ENCODE measurements at places on chromosomes 4 and X. TPM values are rescaled to one million over a fixed set of nuclear protein-coding genes. Genes with fewer than 3 reads are reported as not detected.

GRCh38 chr4:82479562-82479961 is 49.2 kb downstream of the ENOPH1 start:
- DNase-seq: no peak

GRCh38 chr4:112213091-112213490 is 18.5 kb upstream of the AP1AR start:
- DNase-seq: no peak

DNA sequence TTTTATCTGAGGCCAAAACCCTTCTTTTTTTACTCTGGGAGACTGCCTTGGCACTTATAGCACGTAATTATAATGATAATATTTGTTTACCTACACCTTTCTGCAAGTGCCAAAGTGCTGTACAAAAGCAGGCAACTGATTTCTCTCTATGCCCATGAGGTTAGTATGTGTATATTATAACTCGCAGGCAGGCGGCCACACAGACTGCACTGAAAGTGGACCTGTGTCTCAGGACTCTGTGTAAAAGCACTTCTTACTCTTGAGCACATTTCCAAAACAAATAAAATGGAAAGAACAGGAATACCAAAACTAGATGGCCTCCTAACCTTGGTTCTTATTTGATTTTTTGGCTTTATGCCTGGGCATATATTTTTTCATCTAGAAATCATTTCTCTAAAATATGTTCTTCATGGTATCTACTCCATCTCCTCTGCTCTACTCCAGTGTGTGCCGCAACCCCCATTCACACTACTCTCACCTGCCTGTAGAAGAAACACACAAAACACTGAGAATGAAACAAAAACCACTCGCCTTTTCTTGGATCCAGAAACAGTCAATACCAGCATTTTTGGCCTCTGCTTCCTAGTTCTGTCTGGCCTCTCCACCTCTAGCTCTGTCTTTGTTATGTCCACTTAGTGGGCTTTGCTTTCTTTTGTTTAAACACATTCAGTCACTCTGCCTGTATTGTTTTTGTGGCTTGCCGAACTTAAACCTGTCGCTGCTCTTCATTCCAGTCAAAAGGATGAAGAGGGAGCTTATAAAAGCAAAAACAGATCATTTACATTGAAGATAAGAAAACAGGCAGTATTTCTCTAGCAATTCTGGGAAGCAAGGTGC is 934.5 kb upstream of the TENM3 start:
- no peak for DNase-seq

DNA sequence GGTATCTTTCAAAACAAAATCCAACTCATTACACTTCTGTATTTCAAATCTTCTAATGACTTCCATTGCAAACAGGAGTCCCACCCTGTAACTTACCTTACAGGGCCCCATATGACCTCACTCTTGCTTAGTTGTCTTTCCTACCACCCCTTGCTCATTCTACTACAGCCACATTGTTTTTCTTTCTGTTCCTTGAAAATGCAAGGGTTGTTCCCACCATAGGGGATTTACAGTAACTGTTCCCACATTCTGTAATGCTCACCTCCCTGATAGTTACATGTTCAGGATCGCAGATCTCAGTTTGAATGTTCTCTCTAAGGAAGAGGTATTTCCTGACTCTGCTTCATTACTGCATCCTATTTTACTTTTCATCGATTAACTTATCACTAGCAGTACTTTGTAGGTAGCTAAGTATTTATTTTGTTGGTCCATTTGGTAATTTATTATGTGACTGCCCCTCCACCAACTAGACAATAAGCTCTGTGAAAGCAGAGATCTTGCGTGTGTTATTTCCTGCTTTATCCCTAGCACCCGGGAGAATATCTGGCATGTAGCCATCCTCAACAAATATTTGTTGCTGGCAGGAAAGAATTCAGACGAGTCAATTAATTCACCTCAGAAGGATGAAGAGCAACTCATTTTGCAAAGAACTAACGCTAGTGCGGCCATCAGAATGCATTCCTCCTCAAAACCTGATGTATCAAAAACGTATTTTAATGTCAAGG is 21.4 kb downstream of the MAOB start:
- DNase-seq: no peak

- no peak for DNase-seq
These were observed 42.8 kb upstream of the KLHL34 start for GRCh38 chrX:21700967-21701366.

GRCh38 chrX:31497086-31497485 is 425.2 kb upstream of the FTHL17 start:
- DNase-seq: peak; percentile 38

GRCh38 chr4:20570981-20571715 is 129.1 kb upstream of the PACRGL start:
- peak; percentile 22 for DNase-seq

- DNase-seq: peak; percentile 25
These were observed 249.2 kb downstream of the TENM3 start for GRCh38 chr4:182492423-182492822.

- DNase-seq: no peak
These were observed 74.9 kb upstream of the SCML1 start for GRCh38 chrX:17662391-17662790.

GRCh38 chrX:132612821-132613564 is 124.2 kb upstream of the MBNL3 start:
- peak; percentile 25 for DNase-seq

GRCh38 chr4:175309041-175309440 is 390.9 kb downstream of the ADAM29 start:
- DNase-seq: no peak

DNA sequence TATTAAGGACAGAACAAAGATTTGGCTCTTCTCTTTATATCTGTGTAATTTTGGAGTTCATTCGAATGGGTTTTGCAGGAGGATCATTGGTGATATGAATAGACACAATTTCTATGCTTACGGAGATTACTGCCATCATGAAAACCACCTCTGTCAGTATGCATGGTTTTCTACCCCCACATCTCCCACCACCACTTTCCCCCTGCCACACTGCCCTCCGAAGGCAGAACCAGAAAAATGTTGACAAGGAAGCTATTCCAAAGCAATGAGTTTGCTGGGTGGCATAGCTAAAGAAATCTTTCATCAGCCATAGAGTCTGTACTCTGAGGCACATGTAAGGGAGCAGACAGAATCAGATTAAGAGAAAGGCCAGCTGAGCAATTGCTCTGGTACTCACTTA is 567.3 kb upstream of the ACTRT1 start:
- no peak for DNase-seq

DNA sequence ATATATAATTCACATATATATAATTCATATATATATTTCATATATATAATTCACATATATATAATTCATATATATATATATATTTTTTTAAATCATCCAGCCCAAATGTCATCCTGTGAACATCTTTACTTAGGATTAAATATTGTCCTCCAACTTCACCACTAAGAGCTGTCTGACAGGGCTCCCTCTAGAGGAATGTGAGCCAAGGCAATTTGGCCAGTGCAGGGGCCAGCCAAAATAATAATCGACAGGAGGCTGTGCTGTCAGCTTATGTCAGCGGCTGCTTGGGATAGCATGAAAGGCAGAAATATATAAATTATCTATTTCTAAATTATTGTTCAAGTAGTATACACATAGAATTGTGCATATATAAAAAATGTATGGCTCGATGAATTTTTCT is 29.5 kb downstream of the EGFL6 start:
- DNase-seq: no peak

- DNase-seq: no peak
These were observed 96.1 kb downstream of the FRYL start for GRCh38 chr4:48683784-48684666.

- no peak for DNase-seq
These were observed 200.4 kb upstream of the PITX2 start for GRCh38 chr4:110823251-110823650.

- no peak for DNase-seq
These were observed 13.3 kb upstream of the SYTL4 start for GRCh38 chrX:100745205-100745604.

DNA sequence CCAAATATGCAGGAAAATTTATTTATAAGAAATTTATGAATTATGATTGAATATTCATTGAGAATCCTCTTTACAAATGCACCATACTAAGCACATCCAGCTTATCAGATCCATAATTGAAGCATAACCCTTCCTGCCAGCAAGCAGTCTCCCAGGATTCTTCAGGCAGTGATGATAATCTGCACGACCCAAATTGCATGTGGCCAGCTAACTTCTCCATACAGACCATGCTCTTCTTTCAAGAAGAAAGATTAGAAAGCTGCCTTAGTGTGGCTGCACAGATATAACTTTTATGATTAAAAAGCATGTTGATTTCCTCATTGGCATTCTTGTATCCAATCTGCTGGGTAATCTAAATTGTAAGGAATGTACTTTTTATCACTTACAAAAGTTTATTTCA is 3.3 kb upstream of the CBR4 start:
- DNase-seq: no peak

GRCh38 chr4:147610686-147611085 is 6.5 kb upstream of the TMEM184C start:
- no peak for DNase-seq

DNA sequence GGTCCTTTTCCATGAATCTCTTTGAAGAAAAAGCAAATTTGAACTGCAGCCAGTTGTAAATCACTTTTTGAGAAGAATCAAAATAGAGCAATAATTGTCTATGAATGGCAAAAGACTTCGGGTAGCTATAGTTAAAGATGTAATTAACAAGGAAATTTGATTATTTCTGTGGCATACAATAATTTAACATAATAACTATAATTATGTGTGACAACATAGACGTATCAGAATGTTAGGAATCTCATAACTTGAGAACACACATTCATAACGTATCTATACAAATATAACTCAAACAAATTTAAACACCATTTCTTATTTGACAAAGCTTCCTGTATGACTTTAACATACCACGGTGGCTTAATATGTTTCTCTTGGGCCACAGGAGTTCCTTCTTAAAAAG is 36.0 kb upstream of the NSG1 start:
- no peak for DNase-seq

GRCh38 chrX:17299206-17299605 is 75.8 kb upstream of the NHS start:
- peak; percentile 19 for DNase-seq

- DNase-seq: no peak
These were observed 58.0 kb downstream of the PPEF2 start for GRCh38 chr4:75844151-75844662.

DNA sequence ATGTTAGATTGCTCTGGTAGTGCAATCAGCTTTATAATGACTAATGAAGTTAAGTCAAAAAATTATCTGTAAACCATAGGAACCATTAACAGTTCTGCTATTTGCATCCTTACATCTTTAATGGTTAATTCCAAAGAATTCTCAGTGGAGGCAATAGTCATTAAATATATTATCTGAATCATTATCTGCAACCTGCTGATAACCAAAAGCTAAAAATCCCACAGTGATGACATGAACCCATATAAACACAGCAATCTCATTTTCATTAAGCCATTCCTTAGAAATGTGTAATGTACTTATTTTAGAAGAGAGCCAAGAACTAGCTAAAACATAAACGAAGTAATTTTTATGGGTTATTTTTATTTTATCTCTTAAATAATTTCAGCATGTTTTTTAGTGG is 60.2 kb downstream of the MAGEB16 start:
- no peak for DNase-seq

GRCh38 chr4:122783301-122784215 is 43.1 kb upstream of the FGF2 start:
- peak; percentile 36 for DNase-seq

- DNase-seq: no peak
These were observed 259.9 kb upstream of the JADE1 start for GRCh38 chr4:128549636-128550035.

DNA sequence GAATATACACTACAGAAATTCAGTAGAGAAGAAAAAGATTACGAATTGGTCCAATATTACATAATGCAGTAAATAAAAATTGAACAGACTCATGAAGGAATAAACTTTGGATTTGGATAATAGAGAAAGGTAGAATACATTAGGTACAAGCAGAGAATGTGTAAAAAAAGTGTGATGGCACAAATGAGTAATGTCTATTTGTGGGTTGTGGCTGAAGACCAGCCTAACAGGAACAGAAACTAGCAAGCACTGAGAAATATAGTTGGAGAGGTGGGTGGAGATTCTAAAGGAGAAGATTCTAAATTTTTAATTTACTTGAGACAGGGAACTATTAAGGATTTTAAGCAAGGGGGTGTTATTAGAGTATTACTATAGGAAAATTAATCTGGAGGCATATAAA is 15.2 kb upstream of the CLOCK start:
- DNase-seq: no peak

DNA sequence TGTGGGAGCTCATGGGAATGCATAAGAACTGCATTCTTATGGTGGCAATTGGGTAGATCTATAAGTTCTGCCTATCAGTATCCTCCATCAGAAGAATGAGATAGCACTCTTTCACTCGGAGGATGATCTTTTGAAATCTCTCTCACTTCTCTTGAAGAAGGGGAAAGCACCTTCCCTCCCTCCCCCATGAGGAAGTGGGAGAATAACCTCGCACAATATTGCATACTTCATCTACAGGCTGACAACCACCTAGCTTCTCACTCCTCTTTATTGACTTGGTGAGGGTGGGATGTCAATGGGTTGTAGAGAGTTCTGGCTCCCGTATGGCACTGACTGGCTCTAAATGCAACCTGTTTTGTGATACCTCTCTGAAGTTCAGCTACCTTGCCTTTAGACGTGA is 146.7 kb upstream of the SPOCK3 start:
- DNase-seq: no peak

DNA sequence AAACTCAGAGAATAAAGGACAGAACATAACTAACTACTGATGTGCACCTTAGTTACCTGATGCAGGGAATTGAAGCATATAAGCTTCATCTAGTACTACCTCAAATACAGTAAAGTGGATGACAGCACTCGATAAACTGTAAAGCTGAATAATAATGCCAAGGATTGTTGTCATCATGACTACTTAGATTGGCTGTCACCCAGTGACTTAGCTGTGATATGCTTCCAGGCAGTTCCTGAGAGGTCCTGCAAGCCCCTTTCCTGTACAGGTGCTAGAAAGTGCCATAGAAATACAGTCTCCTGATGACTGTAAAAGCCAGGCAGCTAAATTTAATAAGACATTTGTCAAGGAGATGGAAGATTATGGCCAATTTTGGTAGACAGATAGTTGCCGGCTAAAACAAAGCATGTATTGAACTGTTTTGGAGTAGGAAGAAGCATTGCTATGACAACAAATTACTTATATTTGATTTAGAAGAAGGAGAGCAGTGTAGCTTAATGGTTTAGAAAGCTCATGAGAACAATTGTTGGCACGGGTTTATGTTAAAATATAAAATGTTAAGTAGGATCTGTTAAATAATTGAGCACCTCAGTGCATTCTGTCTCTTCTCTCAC is 29.7 kb downstream of the TMEM164 start:
- no peak for DNase-seq

The CYP2U1 gene
- not detected for polyA plus RNA-seq

The OTOP1 gene
- polyA plus RNA-seq: not detected

The TLL1 gene
- polyA plus RNA-seq: 3.1 TPM

The PCDH11X gene
- polyA plus RNA-seq: not detected

The PLA2G12A gene
- polyA plus RNA-seq: 19.3 TPM

The DCLK2 gene
- 9.2 TPM for polyA plus RNA-seq

The SRPK3 gene
- 272 TPM for polyA plus RNA-seq

The S100G gene
- not detected for polyA plus RNA-seq

The TCEAL5 gene
- polyA plus RNA-seq: 5.6 TPM

The ADGRG4 gene
- polyA plus RNA-seq: 0.05 TPM
